ENCODE measurements at places on chromosomes 7 and 10.

DNA sequence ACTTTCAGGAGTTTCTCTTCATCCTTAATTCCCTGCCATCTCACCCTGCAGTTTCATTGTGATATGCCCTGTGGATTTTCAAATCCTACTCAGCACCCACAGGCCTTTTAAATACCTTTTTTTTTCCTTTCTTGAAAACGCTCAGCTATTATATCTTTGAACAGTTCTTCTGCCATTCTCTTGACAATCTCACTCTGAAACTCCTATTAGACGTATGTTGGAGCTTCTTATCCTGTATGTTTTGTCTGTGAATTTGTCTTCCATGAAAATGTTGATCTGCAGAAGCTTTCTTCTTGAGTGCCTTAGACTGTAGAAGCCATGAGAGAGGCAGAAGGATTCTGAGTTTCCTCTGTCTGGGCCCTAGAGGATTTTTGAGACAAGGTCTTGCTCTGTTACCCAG, 18.9 kb upstream of the YAE1 start:
- no peak for DNase-seq

GRCh38 chr7:43659549-43659896, 69.8 kb downstream of the COA1 start:
- DNase-seq: no peak

DNA sequence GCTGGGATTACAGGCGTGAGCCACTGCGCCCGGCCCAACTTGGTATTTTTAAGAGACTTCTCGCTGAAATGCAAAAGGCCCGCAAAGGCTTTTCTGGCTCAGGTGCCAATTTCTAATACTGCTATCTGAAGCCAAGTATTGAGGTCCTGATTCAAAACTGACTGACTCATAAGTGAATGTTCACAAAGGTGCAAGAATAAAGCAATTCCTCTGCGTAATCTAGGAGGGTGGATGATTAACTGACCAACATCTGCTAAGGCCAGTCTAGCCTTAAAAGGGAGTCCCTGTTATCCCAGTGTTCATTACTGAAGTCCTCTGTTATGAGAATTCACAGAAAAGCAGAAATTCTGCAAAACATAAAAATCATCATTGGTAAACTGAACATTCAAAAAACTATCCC, 111.4 kb downstream of the SRPK2 start:
- DNase-seq: no peak

- no peak for DNase-seq
Observed at GRCh38 chr7:79434098-79434497, 19.4 kb downstream of the MAGI2 start.

- no peak for DNase-seq
Observed at GRCh38 chr10:73262105-73262730, 9.8 kb upstream of the MRPS16 start.

DNA sequence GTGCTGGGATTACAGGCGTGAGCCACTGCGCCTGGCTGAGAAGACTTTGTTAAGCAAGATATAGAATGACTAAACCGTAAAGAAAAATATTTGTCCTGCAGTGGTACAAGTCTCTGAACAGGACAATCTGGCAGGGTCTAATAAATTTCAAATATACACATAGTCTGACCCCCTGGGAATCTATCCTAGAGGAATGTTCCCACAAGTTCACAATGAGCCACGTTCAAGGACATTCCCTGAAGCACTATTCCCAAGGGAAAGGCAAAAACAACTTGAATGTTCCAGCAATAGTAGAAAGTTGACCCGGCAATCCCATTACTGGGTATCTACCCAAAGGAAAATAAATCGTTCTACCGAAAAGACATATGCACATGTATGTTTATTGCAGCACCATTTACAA, 82.0 kb downstream of the HIP1 start:
- no peak for DNase-seq

DNA sequence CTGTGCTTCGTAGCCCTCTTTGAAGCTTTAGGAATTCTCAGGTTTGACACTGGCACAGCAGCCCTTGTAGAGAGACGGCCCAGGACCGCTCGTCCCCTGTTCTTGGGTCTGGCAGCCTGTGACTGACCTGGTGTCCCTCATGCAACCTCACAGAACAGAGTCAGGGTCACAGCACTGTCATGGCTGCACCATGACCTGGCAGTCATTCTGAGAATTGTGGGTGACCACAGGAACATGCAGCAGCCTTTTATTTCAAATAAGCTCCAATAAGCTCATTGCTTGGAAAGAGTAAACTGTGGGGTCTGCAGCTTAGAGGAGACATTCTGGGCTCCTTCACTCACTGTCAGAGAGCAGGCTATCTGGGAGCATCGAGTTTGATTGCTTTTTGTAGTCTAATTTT, 42.5 kb downstream of the MYO1G start:
- DNase-seq: no peak

DNA sequence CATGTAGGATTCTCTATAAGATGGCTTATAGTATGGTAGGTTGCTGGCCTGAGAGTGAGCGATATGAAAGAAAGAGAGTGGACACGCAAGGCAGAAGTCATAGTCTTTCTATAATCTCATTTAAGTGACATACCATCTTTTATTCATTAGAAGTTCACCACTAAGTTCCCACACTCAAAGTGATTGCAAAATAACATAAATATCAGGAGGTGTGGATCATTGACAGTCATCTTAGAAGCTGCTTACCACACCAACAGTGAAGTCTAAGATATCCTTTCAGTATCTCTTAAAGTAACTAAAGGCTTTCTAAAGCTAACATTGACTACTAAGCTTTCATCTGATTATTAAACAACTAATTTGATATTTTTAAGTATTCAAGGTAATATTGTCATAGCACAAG, 36.9 kb upstream of the GNAI1 start:
- DNase-seq: no peak

DNA sequence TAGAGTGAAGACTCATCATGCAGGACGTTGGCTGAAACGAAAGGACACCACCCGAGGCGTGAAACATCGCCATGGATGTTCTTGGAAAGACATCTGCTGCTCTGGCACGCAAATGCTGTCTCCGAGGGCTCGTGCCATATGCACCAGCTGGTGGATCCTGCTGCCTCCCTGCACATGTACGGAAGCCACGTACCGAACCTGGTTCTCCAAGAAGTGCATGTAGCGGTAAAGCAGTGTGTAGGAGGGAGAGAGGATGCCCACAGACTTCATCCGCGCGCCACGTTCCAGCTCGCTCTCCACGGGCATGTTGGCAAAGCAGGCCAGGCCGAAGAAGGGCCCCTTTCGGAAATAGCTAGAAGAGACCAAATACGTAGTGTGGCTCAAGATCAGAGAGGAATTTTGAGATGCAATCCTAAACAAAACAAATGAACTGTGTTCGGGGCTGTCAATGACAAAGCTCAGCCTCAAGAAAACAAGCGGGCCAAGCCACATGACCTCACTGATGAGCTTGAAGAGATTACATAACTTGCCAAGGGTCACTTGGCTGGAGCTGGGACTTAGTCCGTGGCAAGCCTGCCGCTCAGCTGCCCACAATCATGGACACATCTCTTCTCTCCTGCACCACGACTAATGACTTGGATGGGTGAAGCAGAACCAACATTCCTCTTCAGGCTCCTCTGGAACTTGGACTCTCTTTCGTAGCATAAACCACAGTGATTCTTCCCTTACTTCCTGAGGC, 16.5 kb downstream of the DENND11 start:
- no peak for DNase-seq

DNA sequence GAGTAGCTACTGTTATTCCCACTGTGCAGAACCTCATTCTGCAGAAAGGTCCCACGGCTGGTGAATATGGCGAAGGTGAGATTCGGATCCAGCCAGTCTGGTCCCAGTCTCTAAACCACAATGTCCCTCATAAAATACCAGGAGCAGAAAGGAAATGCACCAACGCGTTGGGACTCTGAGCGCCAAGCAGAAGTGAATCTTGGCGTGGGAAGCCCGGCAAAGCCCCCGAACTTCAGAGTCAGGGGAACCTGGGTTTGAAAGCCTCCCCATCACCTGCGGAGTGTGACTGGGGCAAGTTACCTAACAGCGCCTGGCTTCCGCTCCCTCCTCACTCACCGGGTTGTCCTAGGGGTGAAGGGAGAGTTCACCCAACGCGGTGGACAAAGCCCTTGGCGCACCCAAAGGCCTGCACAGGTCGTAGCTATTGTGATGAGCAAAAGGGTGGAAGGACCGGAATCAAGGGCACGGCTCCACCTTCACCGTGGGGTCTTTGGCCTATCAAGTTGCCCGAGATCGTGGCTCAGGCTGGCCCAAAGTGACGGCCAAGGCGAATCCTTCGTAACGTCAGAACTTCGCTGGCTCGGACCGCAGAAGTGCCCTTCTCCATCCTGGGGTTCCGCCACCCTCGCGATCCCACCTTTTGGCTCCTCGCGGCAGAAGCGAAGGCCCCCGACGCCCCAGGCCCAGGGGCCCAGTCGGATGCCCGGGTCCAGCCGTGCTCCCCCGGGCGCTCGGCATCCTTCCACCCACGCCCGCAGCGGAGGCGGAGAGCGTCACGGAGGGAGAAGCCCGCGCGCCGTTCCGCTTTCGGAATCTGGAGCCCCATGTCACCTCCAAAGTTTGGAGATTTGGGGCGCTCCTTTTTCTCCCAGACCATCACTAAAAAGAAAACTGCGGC, 811 bp downstream of the RGS10 start:
- no peak for DNase-seq

DNA sequence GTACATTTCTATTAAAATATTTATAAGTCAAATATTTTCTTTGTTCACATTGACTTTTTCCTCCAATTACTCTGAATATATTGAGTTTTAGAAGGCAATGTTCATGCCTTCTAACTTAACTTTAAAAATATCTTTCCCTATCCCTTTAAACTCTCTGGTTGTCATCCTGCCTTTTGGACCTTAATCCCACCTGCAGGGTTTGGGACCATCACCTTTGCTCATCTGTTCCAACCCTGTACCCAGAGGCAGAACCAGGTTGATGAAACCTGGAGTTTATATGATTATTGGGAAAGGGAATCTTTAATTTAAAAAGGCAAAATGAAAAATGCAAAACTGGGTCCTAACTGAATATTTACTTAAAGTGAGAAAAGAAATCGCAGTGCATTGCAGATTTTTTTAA, 24.8 kb downstream of the NEUROD6 start:
- DNase-seq: no peak

- DNase-seq: no peak
Observed at GRCh38 chr10:77403761-77404160, 233.8 kb downstream of the KCNMA1 start.

GRCh38 chr10:86630079-86630478, 24.3 kb upstream of the OPN4 start:
- DNase-seq: no peak

DNA sequence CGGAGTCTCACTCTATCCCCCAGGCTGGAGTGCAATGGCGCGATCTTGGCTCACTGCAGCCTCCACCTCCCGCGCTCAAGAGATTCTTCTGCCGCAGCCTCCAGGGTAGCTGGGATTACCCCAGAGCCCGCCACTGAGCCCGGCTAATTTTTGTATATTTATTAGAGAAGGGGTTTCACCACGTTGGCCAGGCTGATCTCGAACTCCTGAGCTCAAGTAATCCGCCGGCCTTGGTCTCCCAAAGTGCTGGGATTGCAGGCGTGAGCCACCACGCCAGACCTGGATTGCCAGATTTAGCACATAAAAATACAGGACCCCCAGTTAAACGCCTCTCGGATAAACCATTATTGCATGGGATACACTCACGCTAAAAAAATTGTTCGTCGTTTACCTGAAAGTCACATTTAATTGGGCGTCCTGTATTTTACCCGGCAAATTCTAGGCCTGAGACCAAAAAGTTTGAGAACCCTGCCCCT, 375 bp upstream of the GATAD1 start:
- DNase-seq: no peak

DNA sequence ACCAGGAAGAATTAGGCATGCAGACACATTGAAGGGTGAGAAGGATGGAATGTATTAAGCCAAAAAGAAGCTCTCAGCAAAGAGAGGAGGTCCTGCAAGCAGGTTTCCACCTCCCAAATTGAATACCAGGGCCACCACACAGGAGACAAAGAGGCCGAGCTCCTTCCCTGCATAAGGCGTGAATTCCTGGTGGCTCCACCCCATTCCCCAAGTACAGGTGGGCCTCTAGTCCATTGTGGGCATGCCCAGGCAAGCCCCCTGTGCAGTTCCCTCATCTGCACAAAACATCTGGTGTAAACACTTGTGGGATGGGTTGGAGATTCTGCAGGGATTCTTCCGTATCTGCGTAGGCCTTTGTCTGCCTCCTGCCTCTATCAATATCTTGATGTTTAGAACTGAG, 817.5 kb downstream of the NRG3 start:
- no peak for DNase-seq

DNA sequence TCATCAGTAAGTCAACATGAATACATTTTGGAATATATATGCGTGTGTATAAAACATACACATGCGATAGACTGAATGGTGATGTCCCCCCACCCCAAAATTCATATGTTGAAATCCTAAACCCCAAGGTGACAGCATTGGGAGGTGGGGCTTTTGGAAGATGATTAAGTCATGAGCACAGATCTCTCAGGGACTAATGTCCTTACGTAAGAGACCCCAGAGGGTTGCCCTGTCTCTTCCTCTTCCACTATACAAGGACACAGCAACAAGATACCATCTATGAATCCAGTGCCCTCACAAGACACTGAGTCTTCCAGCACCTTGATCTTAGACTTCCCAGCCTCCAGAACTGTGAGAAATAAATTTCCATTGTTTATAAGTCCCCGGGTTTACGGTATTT, 22.5 kb downstream of the DRGX start:
- DNase-seq: no peak

- no peak for DNase-seq
Observed at GRCh38 chr7:26187380-26188205, 13.0 kb downstream of the HNRNPA2B1 start.

DNA sequence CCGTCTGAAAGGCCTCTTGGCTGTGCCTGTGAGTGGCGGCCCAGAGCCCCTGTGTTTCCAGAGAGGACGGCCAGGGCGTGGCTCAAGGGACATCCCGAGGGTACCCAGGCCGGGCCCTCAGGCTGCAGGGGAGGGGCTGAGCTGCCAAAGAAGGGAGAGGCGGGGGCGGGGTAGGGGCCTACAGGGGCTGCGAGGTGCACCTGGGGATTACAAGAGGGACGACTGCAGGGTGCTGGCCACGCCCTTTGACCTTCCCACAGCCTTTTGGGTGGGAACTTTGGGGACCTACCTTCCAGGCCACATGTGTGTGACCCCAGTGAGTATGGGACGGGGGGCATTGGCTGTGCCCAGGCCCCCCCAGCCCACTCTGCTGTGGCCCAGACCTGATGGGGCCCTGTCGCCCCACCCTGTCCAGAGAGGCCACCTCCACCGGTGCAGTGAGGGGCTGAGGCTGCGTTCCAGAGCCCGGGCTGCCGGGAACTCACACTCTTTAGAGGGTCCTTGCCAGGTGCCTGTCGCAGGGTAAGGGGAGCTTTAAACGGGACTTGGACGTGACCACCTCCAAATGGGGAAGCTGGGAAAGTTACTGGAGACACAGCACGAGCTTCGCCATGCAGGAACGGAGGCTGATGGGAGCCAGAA, 19.0 kb upstream of the NKX6-2 start:
- no peak for DNase-seq

Measured in spinal cord (tissue), 10 donors.